MG63 (cell line): ENCODE measurements at places on chromosomes 2 and 18. TPM values are rescaled to one million over a fixed set of nuclear protein-coding genes. Genes with fewer than 3 reads are reported as not detected.
A peak's percentile ranks its signal among the peaks of the same experiment; 100 is the strongest.

The PMS1 gene
- total RNA-seq, result 23.9 and 35.5 TPM in 2 replicates

The PAX8 gene
- 0.46 and 0.69 TPM in 2 replicates for total RNA-seq

The C2orf15 gene
- not detected in 2 replicates for total RNA-seq

The FTCDNL1 gene
- 1.8 TPM in 1 of 2 replicates, not detected in the other for total RNA-seq

The TRIB2 gene
- 59.4 and 76.6 TPM in 2 replicates for total RNA-seq

DNA sequence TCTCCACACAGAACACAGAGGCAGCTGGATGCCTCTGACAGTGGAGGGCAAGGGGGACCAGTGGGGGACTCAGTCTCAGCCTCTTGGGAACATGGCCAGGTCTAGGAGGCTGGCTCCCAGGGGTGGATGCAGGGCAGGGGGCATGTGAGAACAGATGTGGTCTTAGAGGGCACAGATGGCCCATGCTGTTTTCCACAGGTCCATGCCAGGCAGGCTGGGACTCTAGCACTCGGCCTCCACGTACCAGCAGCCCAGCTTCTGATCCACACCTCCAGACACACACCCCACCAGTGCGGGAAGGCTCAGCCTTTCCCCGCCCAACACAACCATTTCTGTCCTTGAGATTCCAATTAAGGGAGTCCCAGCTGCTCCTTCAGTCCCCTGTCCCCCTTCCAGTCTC lies 42.4 kb downstream of the TNS1 start:
- DNase-seq, result no peak

DNA sequence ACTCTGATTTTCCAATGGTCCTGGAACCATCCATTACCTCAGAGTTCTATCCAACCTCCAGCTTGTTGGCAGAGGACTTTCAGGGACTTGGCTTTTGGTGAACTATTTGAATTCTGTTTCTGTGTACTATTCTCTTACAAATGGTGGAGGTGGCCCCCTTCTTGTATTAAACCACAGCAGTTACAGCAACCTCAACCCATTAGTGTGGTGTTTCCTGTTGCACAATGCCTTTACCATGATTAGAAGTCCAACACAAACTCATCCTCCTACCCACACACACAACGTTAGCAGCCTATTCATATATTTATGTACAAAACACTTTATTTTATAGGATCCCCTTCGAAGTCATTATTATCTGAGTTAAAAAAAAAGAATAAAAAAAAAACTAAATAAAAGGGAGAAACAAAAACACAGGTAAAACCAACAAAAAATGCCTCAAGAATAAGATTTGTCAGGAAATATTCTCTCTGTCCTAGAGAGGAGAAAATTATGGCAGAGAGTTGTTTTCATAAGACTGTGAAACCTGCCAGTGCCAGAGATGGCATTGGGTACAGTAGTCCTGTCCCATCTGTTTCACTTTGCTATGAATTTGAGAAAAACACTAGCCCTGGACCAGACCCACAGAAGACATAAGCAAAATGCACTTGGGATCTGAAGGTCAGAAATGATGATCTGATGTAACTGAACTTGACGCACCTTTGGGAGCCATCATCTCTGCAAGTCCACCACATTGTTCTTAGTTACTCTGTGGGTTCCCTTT lies 1896.0 kb upstream of the PIK3C3 start:
- no peak for DNase-seq

- no peak for DNase-seq
Observed at GRCh38 chr18:49155857-49156256, 205.1 kb upstream of the SMAD7 start.

- DNase-seq, result peak; percentile 43
Observed at GRCh38 chr2:29309090-29310029, 194.1 kb downstream of the CLIP4 start.

DNA sequence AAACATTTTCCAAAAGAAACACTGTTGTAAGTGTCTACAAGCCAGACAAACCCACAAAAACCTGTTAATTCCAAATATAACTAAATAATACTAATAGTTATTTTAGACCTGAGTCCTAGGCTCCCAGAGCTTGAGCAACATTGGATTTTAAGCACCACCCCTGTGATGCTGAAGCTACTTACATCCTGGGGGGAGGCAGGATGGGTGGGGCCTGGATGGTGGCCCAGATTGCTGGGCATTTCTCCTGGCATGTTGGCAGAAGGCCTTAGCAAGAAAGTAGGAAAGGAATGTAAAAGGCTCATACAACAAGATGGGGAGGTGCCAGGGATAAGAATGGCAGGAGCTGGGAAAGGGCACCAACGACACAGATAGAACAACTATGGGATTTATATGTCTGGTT lies 50.7 kb upstream of the OTX1 start:
- peak; percentile 86 for DNase-seq

DNA sequence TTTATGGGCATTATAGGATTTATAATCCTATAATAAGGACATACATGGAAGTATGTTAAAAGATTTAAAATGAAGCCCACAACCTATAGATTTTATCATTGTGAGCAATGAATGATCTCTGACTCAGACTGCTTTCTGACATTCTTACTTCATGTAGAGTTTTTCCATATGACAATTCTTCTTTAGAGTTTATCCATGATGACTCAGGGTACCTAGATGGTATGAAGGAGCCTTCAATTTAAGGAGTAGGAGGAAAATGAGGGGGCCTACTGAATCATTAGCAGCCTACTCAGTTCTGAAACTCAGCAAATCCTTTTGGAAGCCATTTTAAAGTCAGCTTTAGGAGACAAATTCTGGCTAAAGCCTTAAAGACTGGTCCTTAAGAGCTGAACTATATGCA lies 10.4 kb downstream of the PELI1 start:
- DNase-seq, result no peak

- DNase-seq, result no peak
Observed at GRCh38 chr2:37740164-37740739, 68.8 kb upstream of the CDC42EP3 start.

- DNase-seq, result no peak
Observed at GRCh38 chr2:236866542-236867340, 218.9 kb upstream of the COPS8 start.
